ENCODE measurements at places on chromosomes 16 and 17. TPM values are rescaled to one million over a fixed set of nuclear protein-coding genes. Genes with fewer than 3 reads are reported as not detected.

TNFRSF13B gene
- total RNA-seq, result not detected

NSMCE1 gene
- 36.4 TPM for total RNA-seq

LGALS3BP gene
- 2.8 TPM for total RNA-seq

PITPNC1 gene
- total RNA-seq, result 21.7 TPM

SPATA22 gene
- total RNA-seq, result not detected

PLLP gene
- 4.2 TPM for total RNA-seq

KRTAP2-2 gene
- total RNA-seq, result not detected

KIF19 gene
- 1.8 TPM for total RNA-seq

SAMD14 gene
- 2.8 TPM for total RNA-seq

NGFR gene
- total RNA-seq, result under 0.01 TPM

GCGR gene
- total RNA-seq, result not detected

KRTAP2-1 gene
- not detected for total RNA-seq

GDPD1 gene
- total RNA-seq, result 1.1 TPM

NPIPB12 gene
- total RNA-seq, result 9.5 TPM

GSDMA gene
- not detected for total RNA-seq

EPOP gene
- total RNA-seq, result 0.90 TPM

TM4SF5 gene
- total RNA-seq, result not detected

PRAC2 gene
- total RNA-seq, result not detected

MAF gene
- total RNA-seq, result 39.0 TPM

KLHL11 gene
- 30.0 TPM for total RNA-seq

GPR179 gene
- total RNA-seq, result not detected

ALDOC gene
- total RNA-seq, result 30.7 TPM

PLK1 gene
- total RNA-seq, result 7.6 TPM

FAM171A2 gene
- 3.9 TPM for total RNA-seq

PLD6 gene
- 0.90 TPM for total RNA-seq

CRHR1 gene
- not detected for total RNA-seq

RTN4RL1 gene
- 0.25 TPM for total RNA-seq

SEZ6 gene
- total RNA-seq, result not detected

ESRP2 gene
- total RNA-seq, result 2.1 TPM

IRF8 gene
- total RNA-seq, result 5.1 TPM

PDILT gene
- not detected for total RNA-seq

HOXB1 gene
- not detected for total RNA-seq

SEC14L1 gene
- 192 TPM for total RNA-seq

HBM gene
- not detected for total RNA-seq

GPR139 gene
- total RNA-seq, result not detected

ACAP1 gene
- total RNA-seq, result 1.0 TPM

MRPL12 gene
- total RNA-seq, result 8.9 TPM

SPAG5 gene
- total RNA-seq, result 22.2 TPM

NPIPB9 gene
- total RNA-seq, result 1.3 TPM

RGS11 gene
- total RNA-seq, result 0.38 TPM

SLC6A2 gene
- not detected for total RNA-seq

NPIPB6 gene
- total RNA-seq, result not detected

GPRC5C gene
- total RNA-seq, result 10.0 TPM

PRSS33 gene
- total RNA-seq, result not detected

MPP2 gene
- 0.13 TPM for total RNA-seq

SDR42E2 gene
- 0.13 TPM for total RNA-seq

ZNF629 gene
- total RNA-seq, result 6.1 TPM

BICDL2 gene
- total RNA-seq, result not detected
